GM23248 (cell line): ENCODE measurements at places on chromosomes 7 and 10.

GRCh38 chr7:21454182-21454581 lies 26.3 kb downstream of the SP4 start:
- no peak for DNase-seq

GRCh38 chr10:15181576-15182156 lies 13.2 kb upstream of the NMT2 start:
- no peak for DNase-seq

- DNase-seq: no peak
These were observed 7.5 kb downstream of the SAR1A start for GRCh38 chr10:70162892-70163201.

DNA sequence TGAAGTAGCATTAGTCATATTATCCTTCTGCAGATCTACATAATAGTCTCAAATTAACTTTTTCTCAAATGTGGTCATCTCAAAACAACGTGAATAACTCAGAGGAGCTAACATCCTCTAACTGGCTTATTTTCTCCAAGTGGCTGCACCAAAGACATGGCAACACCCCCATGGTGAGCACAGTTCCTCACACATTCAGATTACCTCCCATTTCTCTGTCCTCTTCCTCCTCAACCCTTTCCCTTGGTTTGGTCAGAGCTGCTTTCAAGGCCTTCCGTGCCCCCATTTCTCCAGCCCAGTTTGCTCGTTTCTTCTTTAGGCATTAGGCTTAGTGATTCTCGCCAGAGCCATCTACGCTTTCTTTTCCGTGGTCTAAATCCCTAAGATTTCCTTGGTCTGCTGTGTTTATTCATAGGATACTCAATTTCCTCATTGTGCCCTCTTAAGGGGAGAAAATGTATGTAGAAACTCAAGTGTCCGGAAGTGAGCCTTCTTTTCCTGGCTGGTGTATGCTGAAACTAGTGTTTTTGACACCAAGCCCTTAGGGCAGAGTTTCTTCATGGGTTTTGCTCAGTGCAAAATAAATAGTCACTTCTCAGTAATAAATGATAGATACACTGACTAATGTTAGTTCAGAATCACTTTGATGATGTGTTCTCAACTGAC lies 2.6 kb downstream of the MET start:
- peak; percentile 67 for DNase-seq

- no peak for DNase-seq
These were observed 79.9 kb downstream of the ADD3 start for GRCh38 chr10:110087682-110088081.

DNA sequence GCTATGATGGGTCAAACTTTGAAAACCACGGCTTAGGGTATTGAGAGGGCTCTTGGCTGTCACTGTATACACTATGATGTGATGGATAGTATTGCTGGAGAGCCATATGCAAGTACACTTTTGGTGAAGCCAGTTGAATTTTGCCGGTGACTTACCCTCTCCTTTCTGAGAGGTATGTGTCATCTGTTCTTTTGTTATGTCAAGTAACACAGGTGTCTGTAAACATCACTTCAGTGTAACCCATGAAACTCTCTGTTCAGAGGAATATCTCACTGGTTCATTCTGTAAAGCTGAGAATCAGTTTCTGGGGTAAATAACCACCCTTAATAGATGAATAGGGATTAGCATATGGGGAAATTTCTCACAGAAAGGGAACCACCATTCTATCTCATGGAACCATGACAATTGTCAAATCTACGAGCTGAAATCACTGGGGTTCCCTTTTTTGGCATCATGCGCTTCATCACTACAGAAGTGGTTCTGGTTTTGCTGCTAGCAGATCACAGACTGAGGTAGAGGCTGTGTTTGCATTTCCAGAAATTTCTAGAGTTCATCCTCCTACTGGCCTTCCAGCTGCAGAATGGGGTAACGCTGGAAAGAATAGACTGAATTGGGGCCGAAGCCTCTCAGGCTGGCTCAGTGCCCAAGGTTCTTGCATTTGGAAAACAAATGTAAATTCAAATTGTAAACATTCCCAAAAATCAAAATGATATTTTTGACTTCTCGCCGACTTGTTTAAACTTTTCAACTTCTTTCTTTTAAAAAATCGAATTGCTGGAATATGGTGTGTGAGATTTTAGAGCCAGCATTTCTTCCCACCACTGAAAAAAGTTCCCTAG lies 83.3 kb upstream of the CREB5 start:
- DNase-seq: no peak

DNA sequence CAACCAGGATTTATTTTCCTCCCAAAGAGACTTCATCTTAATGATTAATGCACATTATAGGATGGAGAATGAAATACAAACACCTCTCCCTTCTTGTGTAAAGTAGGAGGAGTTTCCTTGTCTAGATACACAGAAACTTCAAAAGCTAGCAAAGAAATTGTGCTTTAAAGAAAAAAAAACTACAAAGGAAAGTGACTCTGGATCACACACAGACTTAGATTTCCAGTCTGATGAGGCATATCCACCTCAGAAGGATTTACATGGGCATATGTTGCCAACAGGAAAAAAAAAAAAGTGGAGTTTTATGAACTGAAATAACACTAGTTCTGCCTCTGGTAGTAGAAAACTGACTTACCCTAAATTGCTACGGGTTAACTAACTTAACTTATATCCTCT lies 449.6 kb downstream of the KCNMA1 start:
- DNase-seq: no peak

GRCh38 chr7:54969208-54969967 lies 49.4 kb upstream of the EGFR start:
- peak; percentile 51 for DNase-seq

GRCh38 chr10:129758207-129759021 lies 205.7 kb downstream of the EBF3 start:
- DNase-seq: no peak

- no peak for DNase-seq
These were observed 113.2 kb downstream of the GRID1 start for GRCh38 chr10:86253091-86254072.

DNA sequence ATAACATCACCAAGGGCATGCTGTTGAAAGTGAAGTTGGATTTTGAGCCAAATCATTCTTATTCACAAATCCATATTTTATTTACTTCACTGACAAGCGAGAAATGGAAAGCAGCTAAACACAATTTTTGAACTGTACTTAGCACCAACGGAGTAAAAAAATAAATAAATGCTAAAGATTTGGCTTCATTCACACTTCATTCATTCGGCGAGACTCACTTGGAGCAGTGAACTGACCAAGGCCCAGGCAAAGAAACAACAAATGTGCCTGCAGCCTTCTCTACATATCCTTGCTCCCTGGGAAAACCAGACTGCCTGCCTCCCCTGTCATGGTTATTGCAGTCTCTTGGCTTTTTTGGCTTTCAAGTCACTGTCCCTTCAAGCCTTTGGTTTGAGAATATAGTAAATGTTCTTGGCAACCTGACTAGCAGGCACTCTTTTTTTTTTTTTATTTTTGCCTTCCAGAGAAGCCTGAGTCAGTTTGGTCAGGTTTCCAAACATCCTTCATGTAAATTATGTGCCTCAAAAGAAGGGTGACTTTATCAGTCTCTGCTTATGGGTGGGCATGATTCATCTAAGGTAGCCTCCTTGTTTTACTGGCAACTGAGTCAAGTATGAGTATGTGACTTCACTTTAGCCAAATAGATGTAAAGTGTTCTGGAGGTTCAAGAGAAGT lies 177.6 kb upstream of the MEOX2 start:
- peak; percentile 5 for DNase-seq

- no peak for DNase-seq
These were observed 166.0 kb downstream of the NRG3 start for GRCh38 chr10:82041018-82041417.

GRCh38 chr7:21334906-21335305 lies 93.0 kb upstream of the SP4 start:
- no peak for DNase-seq

DNA sequence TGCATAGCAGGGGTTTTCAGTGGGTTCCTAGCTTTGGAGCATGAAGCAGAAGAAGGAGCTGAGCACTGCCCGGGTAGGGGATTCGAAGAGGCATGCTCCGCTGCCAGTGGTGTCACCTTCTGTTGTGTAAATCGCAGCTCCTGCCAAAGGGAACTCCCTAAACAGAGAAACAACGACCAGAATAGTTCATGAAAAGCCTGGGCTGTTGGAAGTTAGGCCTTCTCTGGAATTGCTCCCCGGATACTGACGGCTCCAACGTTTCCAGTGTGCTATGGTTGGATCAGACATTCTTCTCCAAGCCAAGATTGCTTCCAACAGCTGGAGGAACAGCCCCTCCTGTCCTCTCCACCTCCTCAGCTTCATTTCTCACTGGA lies 546.0 kb upstream of the FZD8 start:
- DNase-seq: peak; percentile 33

- peak; percentile 90 for DNase-seq
These were observed at the start of gene TSPAN14 for GRCh38 chr10:80453842-80454512. TSS of gene TSPAN14 (plus strand) at chr10:80454310. CDS start at chr10:80489234, 34,924 bp downstream.

DNA sequence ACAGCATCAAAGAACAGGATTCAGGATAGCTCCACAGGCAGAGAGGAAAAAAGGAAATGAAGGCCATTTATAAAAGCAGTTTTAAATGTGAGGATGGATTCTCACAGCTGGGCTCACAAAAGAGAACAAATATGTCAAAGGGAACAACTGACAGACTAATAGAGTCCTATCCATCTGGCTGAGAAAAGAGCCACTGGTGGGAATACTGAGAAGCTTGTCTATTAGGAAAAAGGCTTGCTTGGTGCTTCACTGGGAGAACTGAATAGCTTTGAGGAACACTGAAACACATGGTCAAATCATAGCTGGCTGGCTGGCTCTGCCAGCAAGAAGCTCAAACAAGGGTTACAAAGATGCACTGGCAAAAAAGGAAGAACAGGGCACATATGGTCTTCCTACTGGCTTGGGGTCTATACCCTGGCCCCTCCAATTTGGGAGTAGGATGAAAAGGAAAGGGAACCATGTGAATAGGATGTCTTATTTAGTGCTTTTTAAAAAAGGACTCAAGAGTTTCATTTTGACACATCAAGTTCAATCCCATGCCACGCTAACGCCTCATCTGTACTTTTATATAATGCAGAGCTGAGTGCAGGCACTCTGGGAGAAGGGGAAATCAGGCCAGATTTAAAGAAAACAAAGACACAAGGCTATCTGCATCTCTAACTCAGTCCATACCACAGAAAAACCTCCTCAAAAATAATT lies 44.8 kb upstream of the KCNIP2 start:
- DNase-seq: no peak

GRCh38 chr10:87640043-87640442 lies 19.6 kb upstream of the PAPSS2 start:
- DNase-seq: peak; percentile 25

GRCh38 chr7:40300146-40300670 lies 165.4 kb downstream of the SUGCT start:
- DNase-seq: no peak

DNA sequence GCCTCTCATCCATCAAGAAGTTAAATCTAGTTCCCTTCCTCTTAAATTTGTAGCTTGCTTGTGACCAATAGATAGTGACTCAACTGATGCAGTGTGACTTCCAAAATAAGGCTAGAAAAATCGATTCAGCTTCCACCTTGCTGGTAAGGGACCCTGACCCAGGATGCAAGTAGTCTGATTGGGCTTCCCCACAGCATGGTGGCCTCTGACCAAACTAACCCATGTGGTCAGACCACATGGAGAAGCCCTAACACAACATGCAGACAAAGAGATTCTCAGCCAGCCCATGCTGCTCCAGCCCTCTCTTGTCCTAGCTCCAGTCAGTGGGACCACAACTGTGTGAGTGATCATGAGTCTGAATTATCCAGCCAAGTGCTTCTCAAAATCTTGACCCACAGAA lies 710.8 kb downstream of the MAGI2 start:
- no peak for DNase-seq

DNA sequence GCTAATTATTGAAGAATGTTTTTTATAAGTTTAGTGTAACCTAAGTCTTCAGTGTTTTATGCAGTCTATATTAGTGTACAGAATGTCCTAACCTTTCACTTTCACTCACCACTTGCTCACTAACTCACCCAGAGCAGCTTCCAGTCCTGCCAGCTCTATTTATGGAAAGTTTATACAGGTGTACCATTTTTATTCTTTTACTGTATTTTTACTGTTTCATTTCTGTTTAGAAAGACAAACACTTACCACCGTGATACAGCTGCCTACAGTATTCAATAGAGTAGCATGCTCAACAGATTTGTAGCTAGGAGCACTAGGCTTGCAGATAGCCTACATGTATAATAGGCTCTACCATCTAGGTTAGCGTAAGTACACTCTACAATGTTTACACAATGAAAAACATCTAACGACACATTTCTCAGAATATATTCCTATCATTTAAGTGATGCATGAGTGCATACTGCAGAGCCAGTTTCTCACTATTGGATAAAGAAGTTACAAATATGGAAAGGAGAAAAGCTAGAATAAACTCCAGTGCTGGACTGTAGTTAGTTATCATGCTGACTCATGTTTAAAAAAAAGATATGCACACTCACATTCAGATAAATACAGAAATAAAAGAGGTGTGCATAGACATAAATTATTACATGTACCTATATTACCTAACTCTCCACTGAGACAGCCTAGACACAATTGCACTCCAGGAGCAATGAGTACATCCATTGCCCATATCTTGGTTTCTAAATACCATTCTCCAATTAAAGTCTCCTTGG lies 30.4 kb downstream of the STEAP1B start:
- no peak for DNase-seq

DNA sequence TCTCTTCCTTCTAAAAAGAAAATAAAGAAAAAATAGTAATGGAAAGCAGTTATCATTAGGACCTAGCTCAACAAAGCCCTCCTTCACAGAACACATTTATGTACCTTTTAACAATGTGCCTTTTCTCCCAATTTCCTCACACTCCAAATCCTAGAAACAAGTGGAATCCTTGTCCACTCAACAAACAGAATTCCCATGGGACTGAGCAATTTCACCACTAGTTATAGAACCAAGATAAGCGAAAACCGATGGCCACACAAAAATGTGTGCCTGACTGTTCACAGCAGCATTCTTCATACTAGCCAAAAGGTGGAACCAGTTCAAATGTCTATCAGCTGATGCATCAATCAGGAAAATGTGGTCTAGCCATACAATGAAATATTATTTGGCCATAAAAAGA lies 17.3 kb downstream of the DCLRE1C start:
- no peak for DNase-seq

DNA sequence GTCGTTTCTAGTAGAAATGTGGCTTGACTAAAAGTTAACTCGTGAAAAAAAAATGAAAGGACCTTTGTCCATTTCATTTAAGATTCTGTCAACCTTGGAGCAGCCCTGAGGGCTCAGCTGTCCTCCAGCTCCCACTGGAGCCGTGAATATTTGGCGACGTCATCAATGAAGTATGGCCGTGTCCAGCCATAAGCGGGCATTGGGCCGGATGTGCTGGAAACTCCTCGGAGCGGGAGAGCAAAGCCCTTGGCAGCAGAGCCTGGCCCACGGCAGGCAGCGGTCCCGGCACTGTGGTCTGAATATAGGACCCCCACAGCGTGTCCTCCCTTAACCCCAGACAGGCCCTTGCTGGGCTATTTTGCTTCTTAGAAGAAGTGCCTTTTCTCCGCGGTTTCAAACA lies 50.0 kb downstream of the JAKMIP3 start:
- no peak for DNase-seq
